HFFc6 (cell line): ENCODE measurements at places on chromosomes 6 and 20. TPM values are rescaled to one million over a fixed set of nuclear protein-coding genes. Genes with fewer than 3 reads are reported as not detected.

DNA sequence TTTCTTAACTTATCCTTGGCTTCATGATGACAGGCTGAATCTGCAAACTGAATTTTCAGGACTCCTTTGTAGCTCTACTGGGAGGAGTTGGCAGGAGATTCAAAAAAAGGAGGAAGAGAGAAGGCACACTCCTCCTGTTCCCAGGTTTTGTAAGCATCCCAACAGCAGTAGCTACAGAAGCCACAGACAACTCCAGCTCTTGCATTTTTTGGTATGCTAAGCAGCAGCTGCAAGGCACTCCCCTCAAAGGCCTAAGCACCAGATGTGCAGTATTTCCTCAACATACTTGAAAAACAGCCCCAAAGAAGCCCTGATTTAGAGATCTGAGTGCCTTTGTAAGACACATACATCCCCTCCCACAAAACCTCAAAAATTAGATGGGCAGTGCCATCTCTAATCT lies 328.6 kb upstream of the SYNCRIP start:
- H3K4me1 ChIP-seq = no peaks in the 10 kb centered on the region
- no peak for DNase-seq
- no peaks in the 10 kb centered on the region for H3K36me3 ChIP-seq
- no peak overlapping the region for H3K27ac ChIP-seq
- H3K27me3 ChIP-seq = no peaks in the 10 kb centered on the region

GRCh38 chr6:27806981-27807440 lies 105.2 kb downstream of the OR2B2 start:
- peaks cover 13% of the 10 kb centered on the region for H3K27me3 ChIP-seq
- H3K4me3 ChIP-seq = peak overlapping the region; percentile 95
- H3K4me1 ChIP-seq = peaks cover 52% of the 10 kb centered on the region
- H3K27ac ChIP-seq = peak overlapping the region; percentile 98
- no peaks in the 10 kb centered on the region for H3K36me3 ChIP-seq
- peak; percentile 34 for DNase-seq

DNA sequence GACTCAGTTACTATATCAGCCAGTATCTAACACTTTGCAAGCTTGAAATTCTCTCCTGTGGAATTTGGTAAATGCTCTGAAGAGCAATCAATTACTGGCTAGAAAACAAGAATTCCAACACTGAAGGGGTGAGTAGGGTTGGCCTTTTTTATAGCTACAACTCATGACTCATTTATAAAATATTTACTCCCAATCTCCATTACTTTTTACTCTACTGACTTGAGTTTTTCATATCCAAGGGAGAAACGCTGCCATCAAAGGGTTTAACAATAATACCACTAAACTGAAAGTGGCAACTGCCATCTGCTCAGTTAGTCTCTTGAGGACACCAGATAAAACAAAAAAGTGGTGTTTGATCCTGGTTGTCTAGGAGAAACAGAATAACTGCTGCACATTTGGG lies 203.1 kb downstream of the UBE3D start:
- 0 out of 2 replicates have a peak overlapping the region, but pooled peaks have one; percentile 12 for H3K4me3 ChIP-seq
- H3K27ac ChIP-seq = no peak overlapping the region

DNA sequence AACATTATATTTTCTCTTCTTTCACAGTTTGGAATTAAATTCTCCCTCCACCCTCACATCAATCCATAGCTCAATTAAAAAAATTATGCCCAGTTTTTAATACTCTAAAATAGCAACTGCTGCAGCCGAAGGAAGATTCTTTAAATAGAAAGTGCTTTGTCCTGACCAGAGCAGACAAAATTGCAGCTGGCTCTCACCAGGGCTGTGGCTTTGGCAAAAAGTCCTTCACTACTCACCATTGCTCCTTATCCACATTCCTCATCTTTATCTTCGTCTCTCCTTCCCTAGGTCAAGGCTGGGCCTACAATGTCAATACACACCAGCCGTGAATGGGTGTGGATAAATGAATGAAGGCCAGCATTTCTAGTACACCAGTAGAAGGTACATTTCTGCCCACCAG lies 107.9 kb upstream of the VGLL2 start:
- H3K27me3 ChIP-seq = peaks cover 2% of the 10 kb centered on the region
- H3K4me1 ChIP-seq = no peaks in the 10 kb centered on the region
- no peak for DNase-seq
- no peaks in the 10 kb centered on the region for H3K36me3 ChIP-seq
- no peak overlapping the region for H3K27ac ChIP-seq

DNA sequence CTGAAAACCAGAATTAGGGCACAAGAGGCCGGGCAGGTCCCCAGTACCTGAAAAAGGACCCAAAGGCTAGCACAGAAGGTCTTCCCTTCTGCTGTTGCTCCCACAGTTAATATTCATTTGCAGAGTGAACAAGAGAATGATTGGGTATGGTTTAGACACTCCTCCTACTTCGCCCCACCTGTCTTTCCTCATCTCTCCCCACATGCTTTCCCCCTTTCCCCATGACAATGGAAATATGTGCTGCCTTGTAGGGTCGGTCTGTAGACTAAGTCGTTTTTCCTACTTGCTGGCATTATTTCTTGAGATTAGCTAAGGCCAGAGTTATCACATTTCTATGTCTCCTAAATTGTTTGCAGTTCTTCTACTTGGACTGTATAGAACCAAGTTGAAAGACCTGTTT lies 181.9 kb downstream of the PDE7B start:
- 0 out of 2 replicates have a peak, but pooled peaks cover 2% of the 10 kb centered on the region for H3K27me3 ChIP-seq
- H3K27ac ChIP-seq = no peak overlapping the region
- no peak for DNase-seq
- H3K4me3 ChIP-seq = no peak overlapping the region
- H3K36me3 ChIP-seq = peaks cover 4% of the 10 kb centered on the region; the same call in 1 of the 2 replicates

DNA sequence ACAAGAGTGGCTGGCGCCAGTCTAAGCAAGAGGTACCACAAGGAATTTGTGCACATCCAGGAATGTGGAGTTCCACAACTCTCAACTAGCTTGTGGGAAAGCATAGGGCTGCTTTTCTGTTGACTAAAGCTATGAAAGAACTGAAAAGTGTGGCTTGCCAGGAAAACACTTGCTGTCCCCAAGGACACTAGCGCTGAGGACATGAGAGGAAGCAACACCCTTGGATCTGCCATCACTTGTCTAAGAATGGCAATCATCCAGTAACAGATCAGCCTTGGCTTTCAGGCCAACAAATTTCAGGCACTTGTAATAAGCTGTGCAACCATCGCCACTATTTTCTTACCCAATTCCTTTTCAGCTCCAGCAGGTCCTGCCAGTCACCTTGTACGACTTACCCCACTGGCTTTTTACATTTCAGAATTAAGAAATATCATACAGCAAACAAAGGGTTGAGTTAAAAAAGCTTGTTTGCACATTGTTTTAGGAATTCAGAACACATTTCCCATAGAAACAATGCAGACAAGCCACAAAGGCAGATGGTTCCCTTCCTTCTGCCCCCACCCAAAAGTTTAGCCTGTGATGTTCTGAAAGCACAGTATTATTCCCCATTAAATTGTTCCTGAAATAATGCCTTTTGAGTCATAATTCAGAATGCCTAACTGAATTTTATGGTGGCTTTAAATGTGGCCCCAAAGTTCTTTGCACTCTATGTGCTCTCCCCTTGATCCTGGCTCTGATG lies 57.9 kb upstream of the SSTR4 start:
- no peaks in the 10 kb centered on the region for H3K4me1 ChIP-seq
- H3K36me3 ChIP-seq = no peaks in the 10 kb centered on the region
- no peak for DNase-seq
- no peak overlapping the region for H3K27ac ChIP-seq
- H3K27me3 ChIP-seq = no peaks in the 10 kb centered on the region

DNA sequence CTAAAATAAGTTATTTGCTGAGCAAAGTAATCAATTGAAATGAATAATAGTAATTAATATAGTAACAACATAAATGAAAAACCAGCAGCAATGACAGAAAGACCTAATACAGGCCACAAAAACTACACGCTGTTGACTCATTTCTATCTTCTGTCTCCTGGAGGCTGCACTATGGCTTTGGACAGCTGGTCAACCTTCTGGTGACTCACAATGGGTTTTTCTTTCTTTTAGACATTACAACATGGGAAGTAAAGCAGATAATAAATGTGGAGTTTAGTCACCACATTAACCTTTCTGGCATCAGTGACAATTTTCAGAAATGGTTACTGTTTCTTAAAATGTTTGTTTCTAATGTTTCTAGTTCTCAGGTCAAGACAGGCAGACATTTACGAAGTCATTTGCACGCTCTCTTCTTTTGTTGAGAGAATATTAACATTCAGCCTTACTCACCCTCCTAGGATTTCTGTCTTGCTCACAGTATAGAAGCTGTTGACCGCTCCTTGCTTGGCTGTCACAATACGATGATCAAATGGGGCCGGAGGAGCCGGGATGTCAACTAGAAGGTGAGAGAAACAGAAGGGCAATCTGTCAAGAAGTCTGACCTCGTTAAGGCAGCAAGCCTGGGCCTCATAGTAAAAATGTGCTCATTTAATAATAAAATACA lies 62.2 kb downstream of the MYLK4 start:
- H3K27me3 ChIP-seq = peaks cover 8% of the 10 kb centered on the region; the same call in 1 of the 2 replicates
- DNase-seq = peak; percentile 85
- H3K4me3 ChIP-seq = no peak overlapping the region
- no peak overlapping the region for H3K27ac ChIP-seq
- H3K4me1 ChIP-seq = peaks cover 24% of the 10 kb centered on the region
- no peaks in the 10 kb centered on the region for H3K36me3 ChIP-seq

Gene UST
- total RNA-seq = 16.3 to 17.8 TPM (median 17.3 TPM) in 3 replicates

DNA sequence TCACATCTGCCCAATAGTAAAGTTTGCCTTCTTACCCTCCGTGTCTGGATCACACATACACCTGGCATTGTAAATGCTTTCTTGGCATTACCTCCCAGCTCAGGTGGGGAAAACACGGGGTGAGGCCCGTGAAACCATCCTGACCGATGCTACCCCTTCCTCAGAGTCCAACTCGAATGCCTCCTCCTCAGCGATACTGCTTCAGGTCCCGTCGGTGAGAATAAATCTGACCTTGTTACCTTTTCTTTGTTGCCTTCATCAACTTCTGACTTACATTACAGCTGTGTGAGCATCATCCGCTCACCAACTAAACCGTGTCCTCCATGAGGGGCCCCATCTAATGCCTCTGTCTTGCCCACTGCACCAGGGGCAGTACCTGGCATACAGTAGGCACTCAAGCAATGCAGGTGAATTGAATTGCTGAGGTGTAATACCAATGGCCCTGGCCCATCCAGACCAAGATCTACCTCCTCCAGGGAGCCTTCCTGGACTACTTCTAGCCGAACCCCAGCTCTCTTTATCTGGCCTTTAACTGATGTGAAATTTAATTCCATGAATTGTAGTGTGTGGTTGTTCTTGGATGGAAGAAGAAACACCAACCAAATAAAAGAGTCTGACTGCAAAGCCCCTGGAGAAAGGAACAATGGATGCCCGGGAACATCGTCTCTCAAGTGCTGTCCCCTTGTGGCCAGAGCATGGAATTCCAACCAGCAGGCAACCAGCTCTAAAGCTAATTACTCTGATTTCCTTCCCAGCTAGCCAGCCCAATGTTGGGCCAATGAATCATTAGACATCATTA lies 141.5 kb downstream of the ANKRD60 start:
- 0 out of 2 replicates have a peak, but pooled peaks cover 4% of the 10 kb centered on the region for H3K36me3 ChIP-seq
- peaks cover 7% of the 10 kb centered on the region for H3K4me1 ChIP-seq
- DNase-seq = peak; percentile 26
- no peak overlapping the region for H3K4me3 ChIP-seq
- peaks cover 26% of the 10 kb centered on the region for H3K27me3 ChIP-seq

Gene MAP3K7
- 29.0 to 32.2 TPM (median 30.9 TPM) in 3 replicates for total RNA-seq

Gene MICB
- 17.8 to 24.7 TPM (median 18.2 TPM) in 3 replicates for total RNA-seq
